ENCODE measurements at places on chromosomes 11 and 22.

- DNase-seq = no peak
Measured at GRCh38 chr22:38246046-38246658, 26.7 kb downstream of the TMEM184B start.

DNA sequence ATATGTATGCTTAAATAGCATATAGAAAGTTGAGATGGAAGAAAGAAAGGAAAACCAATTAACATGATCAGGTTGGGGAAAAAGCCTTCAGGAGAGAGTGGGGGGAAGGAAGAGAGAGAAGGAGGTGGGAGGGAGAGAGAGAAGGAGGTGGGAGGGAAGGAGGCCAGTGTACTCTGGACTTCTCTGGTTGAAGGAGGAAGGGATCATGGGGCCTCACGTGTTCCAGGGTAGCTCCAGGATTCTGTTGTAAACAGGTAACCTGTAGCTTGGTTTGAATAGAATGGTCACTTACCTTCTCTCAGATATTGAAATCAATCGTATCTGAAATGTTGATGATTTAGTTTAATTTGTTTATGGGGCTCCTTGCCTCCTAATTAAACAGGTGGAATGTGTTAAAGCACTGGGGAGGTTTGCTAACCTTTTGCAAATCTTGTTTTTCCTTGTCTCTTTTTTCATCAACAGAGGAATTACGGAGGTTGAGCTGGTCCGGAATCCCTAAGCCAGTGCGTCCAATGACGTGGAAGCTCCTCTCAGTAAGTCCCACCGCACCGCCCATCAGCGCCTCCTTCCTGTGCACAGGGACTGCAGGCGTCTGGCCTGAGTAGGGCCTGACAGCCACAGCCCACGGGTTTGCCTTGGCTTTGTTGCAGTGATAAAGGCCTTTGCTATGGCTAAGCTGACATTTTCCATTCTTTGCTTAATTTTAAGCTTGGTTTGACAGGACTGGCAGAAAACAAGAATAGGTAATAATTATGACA lies 115.9 kb downstream of the TBC1D22A start:
- no peak for DNase-seq

DNA sequence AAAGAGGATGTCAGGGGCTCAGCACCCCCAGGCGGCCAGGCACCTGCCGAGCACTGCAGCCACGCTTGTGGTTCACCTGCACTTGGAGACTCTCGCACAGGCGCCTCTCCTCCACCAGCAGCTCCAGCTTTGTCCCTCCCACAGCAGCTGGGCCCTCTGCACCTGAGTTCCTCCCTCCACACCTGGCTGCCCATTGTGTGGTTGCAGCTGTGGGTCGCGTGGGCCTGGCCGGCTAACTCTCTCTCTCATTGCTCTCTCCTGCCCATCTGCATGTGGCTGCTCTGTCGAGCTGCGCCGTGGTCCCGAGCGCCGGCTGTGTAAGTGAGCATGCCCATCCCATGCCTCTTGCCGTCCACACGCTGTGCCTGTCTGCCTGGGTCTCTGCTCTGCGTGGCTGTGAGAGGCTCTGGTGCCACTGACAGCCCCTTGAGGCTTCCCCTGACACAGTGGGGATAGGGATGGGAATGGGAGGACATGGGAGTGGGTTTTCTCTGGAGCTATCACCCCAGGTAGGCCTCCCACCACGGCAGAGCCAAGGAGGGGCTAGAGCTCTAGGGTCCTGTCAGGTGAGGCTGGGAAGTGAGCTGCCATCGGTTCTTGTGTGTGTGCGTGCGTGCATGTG lies 8.5 kb upstream of the ACR start:
- peak; percentile 58 for DNase-seq

DNA sequence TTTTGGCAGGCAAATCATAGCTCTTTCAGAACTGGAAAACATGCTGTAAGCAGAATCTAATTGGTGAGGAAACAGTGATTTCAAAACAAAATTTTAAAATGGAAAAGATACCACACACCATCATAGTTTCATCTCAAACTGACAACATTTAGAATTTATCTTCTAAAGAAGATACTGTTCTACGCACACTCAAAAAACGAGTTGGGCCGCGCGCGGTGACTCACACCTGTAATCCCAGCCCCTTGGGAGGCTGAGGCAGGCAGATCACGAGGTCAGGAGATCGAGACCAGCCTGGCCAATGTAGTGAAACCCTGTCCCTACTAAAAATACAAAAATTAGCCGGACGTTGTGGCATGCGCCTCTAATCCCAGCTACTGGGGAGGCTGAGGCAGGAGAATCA lies 44.2 kb upstream of the ADSL start:
- no peak for DNase-seq

DNA sequence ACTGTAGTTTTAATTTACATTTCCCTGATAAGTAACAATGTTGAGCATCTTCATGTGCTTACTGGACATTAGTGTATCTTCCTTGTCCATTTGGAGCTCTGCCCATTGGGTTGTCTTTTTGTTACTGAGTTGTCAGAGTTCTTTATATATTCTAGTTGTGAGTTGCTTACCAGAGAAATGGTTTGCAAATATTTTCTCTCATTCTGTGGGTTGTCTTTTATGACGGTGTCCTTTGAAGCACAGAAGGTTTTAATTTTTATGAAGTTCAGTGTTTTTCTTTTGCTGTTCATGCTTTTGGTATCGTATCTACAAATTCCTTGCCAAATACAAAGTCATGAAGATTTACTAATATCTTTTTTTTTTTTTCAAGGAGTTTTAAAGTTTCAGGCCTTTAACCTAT lies 42.4 kb downstream of the ZBTB44 start:
- DNase-seq = no peak

DNA sequence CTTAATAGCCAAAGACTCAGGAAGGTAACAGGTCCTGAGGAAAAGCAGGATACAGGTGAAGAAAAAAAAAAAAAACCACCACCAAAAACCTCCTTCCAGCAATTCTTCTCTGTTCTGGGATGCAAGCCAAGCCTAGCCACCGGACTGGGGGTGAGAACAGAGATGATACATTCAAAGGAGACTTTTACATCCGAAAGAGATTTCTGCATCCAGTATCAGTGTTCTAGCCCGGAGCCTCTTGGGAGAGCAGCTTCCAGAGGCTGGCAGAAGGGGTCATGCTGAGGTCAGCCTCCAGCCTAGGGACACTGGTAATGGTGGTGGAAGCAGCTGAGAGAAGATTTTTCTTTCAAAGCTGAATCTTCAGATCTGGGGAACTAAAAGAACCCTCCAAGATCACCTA lies 76.2 kb downstream of the KCNC1 start:
- DNase-seq = no peak

- DNase-seq = no peak
Measured at GRCh38 chr22:44002997-44003396, 21.1 kb upstream of the PARVB start.
